Retina (tissue), 1 donor: ENCODE measurements at places on chromosomes 16 and 17.

DNA sequence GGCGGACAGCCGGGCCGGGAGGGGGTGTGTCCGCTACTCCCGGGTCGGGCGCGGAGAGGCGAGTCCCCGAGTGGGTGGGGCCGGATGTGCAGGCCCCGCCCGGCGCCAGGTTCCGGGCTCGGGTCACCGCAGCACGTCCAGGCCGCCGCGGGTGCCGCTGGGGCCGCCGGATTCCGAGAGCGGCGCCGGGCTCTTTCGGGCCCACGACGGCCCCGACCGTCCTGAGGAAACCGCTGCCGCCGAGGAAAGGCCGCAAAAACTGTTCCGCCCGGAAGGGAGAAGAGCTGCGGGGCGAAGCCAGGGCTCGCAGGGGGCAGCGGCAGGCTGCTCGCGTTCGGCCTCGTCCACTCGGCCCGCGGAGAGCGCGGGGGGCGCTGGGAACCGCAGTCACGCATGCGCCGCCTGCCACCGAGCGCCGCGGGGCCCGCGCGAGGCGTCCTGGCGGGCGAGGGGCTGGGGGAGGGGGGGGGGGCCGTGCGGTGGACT is at the start of gene ZKSCAN2:
Gene ZKSCAN2, minus strand, starts transcription at position 376 of the 486 bp plus-strand sequence. CDS start 718 bp downstream, outside the sequence.
- DNase-seq: peak; percentile 97

DNA sequence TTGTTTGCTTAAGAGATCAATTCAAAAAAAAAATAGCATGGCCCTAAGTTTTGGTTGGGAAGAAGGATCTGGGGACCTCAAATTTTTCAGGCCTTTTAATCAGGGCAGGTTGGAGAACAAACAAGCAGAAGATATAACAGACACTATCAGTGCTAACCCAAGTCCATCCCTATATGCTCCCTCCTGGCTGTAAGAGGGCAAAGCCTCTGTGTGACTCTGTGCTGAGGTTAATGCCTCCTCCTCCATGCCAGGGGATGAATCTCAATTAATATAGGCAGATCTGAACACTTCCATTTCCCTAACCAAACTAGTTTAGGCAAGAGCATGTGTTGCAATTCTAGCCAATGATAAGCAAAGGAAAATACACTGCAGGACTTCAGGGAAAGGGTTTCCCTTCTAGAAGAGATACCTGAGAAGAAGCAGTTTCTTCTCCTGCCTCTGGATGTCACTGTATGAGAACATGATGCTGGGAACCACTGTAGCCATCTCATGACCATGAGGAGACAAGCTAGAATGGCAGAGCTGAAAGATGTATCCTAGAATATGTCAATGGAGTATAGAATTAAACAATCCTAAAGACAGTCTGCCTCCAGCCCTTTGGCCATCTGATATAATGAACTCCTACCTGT is 76.0 kb downstream of the CHD9NB start:
- no peak for DNase-seq

DNA sequence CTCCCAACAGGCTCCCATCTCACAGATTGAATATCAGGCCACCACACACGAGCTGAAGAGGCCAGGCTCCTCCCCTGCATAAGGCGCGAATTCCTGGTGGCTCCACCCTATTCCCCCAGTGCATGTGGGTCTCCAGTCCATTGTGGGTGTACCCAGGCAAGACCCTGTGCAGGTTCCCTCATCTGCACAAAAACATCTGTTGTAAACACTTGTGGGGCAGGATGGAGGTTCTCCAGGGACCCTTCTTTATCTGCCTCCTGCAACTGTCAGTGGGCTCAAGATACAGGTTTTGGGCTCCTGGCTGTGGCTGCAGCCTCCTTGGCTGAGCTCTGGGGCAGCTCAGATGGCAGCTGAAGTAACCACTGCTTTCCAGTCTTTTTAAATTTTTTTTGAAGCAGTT is 17.6 kb upstream of the LGALS9 start:
- no peak for DNase-seq

- DNase-seq: peak; percentile 28
These were observed 369.1 kb upstream of the XYLT1 start for GRCh38 chr16:17839907-17840306.
